ENCODE measurements at places on chromosomes 16 and 17.
A peak's percentile ranks its signal among the peaks of the same experiment; 100 is the strongest.

DNA sequence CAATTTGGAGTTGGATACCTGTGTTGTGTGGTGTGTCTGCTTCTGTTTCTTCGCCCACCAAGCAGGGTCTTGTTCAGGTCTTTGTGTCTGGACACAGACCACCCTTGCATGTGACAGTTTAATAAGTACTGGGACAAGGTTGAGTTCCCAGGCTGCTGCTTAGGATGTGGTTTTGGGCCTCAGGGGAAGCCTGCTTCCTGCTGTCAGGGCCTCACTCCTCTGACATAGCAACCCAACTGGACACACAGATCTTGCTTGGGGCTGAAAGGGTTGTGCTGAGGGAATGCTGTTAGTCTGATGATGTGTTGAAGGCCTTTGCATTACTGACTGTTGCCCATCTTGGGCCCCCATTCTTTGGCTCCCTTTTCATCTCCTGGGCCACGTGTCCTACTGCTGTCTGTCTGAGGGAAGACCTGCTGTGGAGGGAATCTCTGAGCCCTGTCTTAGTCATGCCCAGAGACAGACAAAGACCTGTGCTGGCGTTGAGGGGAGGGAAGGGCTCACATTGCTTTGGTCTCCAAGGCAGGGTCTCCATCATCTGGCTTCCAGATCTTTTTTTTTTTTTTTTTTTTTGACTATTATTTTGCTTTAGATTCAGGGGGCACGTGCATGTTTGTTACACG, 4.7 kb upstream of the TGFB1I1 start:
- no peak for DNase-seq

- no peak for DNase-seq
Measured at GRCh38 chr17:46108550-46109110, 84.6 kb downstream of the KANSL1 start.

- DNase-seq, result no peak
Measured at GRCh38 chr17:13152501-13152900, 134.7 kb upstream of the ELAC2 start.

DNA sequence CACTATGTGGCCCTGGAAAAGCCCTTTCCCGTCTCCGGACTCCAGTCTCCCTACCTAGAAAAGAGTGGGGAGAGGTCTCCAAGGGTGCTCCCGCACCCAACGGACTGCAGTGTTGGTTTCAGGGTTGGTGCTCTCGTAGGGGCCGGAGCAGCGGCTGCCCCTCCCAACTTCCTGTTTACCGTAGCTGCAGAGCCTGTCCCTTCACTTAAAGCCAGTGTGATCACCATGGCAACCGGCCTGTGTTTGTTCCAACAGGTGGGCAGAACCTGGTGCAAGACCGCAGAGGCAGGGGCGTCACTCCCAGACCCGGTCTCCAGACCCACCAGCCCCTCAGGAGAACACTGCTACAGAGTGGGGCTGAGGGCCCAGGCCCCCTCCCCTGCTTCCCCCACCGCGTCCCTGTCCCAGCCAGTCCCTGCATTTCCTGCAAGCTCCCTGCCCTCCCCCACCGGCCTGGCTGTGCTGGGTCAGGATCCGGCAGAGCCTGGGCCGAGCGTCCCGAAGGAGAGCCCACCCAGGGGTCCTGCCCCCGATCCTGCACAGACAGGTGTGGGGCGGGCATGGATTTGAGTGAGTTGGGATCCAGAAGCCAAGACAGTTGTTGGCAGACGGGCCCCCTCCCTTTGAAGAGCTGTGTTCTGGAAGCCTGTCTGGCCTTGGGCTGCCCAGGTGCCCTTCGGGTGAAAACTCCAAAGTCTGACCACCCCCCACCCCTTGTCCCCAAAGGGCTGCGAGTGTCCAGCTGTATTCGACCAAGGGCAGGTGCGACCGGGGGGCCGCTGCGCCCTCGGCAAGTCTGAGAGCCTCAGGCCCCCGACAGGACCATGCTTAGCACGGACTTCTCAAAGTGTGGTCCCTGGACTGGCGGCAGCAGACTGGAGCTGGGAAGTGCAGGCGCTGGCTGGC, 1.5 kb upstream of the BAIAP3 start:
- DNase-seq, result peak; percentile 96

DNA sequence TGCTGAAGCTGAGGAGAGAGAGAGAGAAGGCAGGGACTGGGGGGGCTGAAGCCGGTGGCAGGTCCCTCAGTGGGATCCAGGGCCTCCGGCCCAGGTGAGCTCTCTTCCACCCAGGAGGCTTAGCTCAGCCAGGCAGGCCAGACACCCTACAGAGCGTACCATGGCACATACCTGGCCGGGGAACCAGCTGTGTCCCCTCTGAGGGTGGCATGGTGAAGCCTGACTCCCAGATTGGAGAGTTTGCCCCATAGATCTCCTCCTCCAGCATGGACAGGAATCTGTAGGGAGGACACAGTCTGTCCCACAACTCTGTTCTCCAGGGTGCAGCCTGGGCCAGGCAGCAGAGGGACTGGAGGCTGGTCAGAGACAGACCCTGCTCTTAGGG, 3.0 kb downstream of the KAT2A start:
- no peak for DNase-seq

DNA sequence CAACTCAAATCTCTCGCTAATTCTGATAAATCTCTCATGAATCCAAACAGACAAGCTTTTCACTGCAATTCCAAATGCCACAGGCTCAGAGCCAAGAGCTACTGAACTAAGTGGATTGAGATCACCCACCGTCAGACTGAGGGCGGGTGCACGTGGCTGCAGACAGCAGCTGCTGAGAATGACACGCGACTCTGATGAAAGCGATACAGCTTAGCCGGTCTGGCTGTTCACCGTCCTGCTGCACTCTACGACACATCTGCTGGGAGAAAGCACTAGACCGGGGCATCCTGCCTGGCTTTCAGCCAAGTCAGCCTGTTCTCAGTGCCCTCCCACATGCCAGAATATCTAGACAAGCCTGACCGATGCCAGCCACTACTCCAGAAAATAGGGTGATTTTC, 42.6 kb downstream of the KLHDC4 start:
- DNase-seq, result peak; percentile 42

DNA sequence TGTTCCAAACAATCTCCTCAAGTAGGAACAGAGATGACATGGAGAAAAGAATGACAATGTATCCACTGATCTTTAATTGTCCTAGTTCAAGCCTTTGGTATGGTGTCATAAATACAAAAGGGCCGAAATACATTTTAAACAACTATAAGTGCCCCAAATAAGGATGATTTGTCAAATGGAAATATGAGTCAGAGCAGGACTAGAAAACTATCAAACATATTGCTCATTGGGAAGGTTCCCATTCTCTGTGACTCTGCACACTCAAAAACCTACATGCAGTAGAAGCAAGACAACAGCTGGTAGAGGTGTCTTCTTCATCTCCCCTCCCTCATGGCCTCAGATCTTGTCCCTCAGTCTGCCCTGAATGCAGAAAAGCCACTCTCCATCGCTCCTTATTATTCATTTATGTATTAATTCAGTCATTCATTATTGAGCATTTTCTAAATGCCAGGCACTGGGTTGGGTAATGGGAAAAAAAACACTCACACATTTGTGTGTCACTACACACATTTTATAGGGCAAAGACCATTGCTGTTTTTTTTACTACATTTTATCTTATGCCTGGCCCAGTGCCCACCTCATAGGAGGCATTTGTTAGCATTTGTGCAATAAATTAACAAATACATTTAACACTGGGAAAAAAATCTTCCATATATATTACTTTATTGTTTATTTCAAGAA, 10.1 kb downstream of the CA10 start:
- no peak for DNase-seq

GRCh38 chr17:9529033-9529700, 46.5 kb downstream of the STX8 start:
- DNase-seq, result peak; percentile 9

DNA sequence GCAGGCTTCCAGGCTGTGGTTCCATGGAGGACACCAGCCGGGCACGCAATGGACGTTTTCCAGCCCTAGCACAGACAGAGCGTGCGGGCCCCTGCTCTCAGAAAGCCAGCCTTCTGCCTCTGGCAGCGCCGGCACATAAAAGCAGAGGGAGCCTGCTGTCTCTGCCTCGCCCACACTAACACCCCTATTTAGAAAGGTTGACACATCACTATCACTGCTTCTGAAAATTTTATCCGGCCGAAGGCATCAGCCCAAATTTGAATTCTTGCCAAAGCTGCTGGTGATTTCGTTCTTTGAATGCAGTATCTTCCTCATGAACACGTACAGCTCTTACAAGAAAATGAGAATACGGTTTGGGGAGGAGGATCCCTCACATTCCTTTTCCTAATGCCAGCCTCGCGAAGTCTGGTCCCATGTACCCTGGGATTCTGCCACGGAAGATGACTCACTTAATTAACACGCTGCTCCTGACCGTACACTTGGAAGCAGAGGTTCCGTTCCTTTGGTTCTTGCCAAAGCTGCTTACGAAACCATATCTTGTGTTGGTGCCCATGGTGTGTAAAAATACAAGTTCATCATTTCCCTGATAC, 1.3 kb upstream of the RAB11FIP3 start:
- peak; percentile 92 for DNase-seq

GRCh38 chr16:85717393-85718152, 28.8 kb upstream of the GINS2 start:
- DNase-seq, result peak; percentile 72

DNA sequence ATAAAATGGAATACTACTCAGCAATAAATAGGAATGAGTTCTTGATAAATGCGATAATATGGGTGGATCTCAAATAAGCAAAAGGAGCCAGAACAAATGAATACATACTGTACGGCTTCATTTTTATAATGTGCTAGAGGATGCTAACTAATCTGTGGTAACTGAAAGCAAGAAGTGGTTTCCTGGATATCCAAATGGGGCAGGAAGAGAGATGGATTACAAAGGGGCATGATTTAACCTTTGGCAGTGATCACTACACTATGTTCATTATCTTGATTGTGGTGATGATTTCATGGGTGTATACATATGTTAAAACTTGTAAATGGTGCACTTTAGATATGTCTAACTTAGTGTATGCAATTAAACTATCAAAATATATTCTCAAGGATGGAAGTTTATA, 222.3 kb upstream of the TBX2 start:
- DNase-seq, result no peak

DNA sequence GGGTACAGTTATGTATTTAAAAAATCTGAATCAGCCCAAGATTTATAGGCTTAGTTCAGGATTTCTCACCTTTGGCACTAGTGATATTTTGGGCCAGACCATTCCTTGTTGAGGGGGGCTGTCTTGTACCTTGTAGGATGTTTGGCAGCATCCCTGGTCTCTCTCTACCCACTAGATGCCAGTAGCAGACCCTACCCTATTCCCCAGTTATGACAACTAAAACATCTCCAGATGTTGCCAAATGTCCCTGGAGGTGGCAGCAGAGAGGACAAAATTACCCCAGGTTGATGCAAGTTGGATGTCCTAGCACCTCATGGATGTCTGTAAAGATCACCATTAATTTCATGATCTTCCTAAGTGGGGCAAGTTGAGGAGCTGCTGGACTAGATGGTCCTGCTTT, 45.8 kb downstream of the SYT17 start:
- no peak for DNase-seq

GRCh38 chr17:76678330-76678729, 32.4 kb downstream of the MXRA7 start:
- DNase-seq, result no peak

GRCh38 chr17:77141846-77142449, 1.2 kb downstream of the SEC14L1 start:
- DNase-seq, result no peak

GRCh38 chr16:9203956-9204355, 112.5 kb downstream of the HAPSTR1 start:
- DNase-seq, result no peak

- no peak for DNase-seq
Measured at GRCh38 chr17:38597375-38597774, 8.4 kb downstream of the SRCIN1 start.

DNA sequence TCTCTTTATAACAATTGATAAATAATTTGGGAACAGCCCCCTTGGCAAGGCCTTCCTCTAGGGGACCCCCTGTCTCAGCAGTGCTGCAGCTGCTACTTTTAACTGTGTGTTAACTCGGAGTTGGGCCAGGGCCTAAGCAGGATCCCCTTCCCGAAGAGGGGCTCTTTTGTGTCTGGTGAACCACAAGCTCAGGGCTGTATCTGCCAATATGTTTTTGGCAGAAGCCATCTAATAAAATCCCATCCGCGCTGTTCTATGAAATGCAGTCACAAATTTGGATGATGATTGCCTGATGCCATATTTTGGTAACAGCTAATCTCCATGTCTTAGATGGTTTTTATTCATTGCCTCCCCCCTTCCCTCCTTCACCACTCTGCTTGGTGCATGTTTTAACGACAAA, 267.7 kb downstream of the FTO start:
- DNase-seq, result no peak

GRCh38 chr16:2811703-2812471, 5.2 kb upstream of the PRSS21 start:
- peak; percentile 47 for DNase-seq

DNA sequence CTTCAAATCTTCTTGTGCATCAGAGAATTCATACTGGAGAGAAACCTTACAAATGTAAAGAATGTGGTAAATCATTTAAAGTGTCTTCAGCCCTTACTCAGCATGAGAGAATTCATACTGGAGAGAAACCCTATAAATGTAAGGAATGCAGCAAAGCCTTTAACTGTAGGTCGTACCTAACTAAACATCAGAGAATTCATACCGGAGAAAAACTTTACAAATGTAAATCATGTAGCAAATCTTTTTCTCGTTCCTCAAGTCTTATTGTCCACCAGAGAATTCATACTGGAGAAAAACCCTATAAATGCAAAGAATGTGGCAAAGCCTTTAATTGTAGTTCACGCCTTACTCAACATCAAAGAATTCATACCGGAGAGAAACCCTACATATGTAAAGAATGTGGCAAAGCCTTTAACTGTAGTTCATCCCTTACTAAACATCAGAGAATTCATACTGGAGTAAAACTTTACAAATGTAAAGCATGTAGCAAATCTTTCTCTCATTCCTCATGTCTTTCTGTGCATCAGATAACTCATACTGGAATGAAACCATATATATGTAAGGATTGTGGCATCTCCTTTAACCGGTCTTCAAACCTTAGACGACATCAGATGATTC, 118.5 kb upstream of the ZNF267 start:
- no peak for DNase-seq

DNA sequence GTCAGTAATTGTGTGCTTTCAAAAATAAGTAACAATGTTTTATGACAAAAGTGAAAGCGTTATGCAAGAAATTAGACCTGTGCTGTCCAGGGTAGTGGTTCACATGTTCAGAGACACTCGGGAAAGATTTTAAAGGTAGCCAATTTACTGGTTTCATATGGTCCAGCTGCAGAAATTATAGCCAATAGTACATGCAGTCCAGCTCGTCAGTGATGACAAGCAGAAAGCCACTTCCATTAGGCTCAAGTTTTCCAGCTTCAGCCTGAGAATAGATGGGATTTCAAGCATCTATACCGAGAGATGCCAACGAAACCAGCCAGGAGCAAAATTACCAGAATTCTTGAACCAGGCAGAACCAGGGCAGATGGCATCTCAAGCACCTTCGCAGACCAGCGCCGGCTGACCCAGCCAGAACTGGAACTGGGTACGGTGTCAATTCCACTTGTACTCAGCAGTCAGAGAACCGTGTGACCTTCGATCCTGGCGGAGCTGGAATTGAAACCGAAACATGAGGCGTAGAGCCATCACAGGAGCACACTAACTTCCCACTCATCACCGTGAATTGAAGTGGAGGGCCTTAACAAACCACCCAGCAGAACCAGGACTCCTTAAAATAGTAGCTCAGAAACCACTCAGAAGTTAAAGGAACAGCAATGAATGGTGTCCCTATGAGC, 207.9 kb upstream of the HSBP1 start:
- DNase-seq, result no peak

GRCh38 chr16:60279061-60279665, 1545.0 kb upstream of the GOT2 start:
- no peak for DNase-seq

- no peak for DNase-seq
Measured at GRCh38 chr16:31181102-31181830, 1.3 kb downstream of the FUS start.
